Pulmonary artery endothelial cell (primary cell): ENCODE measurements at places on chromosomes 11 and 22.

DNA sequence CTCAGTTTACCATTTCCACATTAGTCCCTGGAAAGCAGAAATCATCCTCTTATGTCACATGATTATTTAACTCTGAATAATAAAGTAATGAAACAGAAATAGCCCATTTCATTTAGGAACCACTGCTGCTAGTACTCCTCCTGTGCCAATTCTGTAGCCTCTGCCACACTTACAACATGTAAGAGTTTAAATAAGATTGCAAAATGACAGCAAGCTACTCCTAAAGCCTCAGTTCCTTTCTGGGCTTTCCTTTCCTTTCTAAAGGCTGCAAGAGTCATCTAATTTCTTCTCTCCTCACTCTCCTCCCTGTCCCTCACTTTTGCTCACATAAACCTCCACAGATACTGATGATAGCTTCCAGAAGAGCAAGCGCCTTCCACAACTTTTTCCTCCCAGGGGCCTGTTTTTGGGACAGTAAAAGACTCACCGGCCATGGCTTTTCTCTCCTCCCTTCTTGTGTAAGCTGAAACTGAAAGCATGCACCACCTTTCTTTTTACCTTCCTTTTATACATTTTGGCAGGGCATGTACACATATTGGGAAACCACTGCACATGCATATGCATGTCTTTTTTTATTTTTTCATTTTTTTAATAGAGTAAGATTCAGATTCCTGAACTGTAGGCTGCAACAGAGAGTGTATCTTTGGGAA lies 38.5 kb downstream of the CARD18 start:
- no peak for DNase-seq

GRCh38 chr11:119932828-119933562 lies 204.0 kb upstream of the NECTIN1 start:
- DNase-seq: no peak

GRCh38 chr11:120500414-120501071 lies 11.0 kb upstream of the GRIK4 start:
- no peak for DNase-seq

- DNase-seq: no peak
Observed at GRCh38 chr22:47623066-47623762, 860.8 kb downstream of the TBC1D22A start.

GRCh38 chr11:64196626-64197025 lies 9.9 kb upstream of the FERMT3 start:
- no peak for DNase-seq

GRCh38 chr22:33321466-33321865 lies 263.3 kb upstream of the SYN3 start:
- no peak for DNase-seq
